Activated T-helper 1 cell treated with Interleukin-2 at 50 U/mL for 16 hours (primary cell): ENCODE measurements at places on chromosomes 4 and X.

- no peak for DNase-seq
Measured at GRCh38 chr4:155795991-155796390, 37.2 kb downstream of the GUCY1B1 start.

- DNase-seq = no peak
Measured at GRCh38 chr4:2937986-2938385, 25.2 kb downstream of the NOP14 start.

- no peak for DNase-seq
Measured at GRCh38 chrX:21960569-21961541, 20.3 kb downstream of the SMS start.

DNA sequence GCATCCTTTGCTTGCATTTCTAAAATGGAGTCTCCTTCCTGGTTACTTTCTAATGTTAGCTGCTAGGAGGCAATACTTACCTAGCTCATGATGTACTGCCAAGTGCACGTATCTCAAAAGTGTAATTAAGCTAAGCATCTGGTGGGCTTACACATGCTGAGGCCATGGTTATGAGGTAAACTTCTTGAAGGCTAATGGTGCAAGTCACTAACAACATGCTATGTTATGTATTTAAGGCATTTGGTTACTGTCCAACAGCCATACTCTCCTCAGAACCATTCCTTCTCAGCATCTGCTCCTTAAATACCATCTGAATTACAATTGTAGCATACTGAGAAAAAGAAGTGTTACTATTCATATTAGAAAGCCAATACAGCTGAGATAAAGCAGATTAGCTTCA, 318.6 kb upstream of the BMP3 start:
- no peak for DNase-seq

GRCh38 chrX:119775517-119776238, 15.8 kb downstream of the RPL39 start:
- no peak for DNase-seq
